ENCODE measurements at places on chromosomes 1 and 21.

- DNase-seq: peak; percentile 48
These were observed 6.2 kb downstream of the ARHGEF16 start for GRCh38 chr1:3460672-3461131.

- no peak for DNase-seq
These were observed 52.2 kb downstream of the ACP6 start for GRCh38 chr1:147618077-147618569.

GRCh38 chr1:153774026-153774595, 1.1 kb upstream of the SLC27A3 start:
- no peak for DNase-seq

DNA sequence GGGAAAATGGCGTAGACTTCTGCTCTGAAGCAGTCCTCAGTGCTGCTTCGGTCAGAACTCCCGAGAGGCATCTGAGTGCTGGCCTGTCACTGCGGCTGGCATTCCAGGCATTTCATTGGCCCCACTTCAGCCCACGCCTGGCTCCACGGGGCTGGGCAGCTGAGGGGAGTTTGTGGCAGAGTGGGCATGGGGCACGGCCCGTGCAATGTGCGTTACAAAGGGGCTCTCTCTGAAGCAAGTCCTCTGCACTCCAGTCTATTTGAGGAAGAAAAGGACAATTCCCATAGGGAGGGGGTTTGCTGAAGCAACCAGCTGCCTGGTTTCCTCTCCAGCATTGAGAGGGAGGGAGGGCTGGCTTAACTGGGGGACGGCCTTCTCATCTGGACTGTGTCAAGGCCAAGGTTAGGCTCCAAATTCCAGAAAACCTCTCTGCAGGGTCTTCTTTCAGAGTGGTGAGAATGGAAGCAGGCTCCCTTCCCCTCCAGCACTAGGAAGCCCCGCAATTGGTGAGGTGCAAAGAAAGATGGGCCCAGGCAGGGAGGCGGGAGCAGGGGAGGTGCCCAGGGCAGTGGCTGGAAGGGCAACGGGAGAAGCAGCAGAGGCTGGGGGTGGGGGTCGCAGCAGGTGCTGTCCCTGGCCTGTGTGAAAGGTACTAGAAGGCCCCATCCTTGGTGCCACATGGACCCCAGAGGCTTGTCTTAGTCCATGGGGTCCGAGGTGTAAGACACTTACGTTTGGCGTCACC, 21.1 kb upstream of the GPR157 start:
- no peak for DNase-seq

GRCh38 chr1:152623203-152623844, 421 bp upstream of the LCE3A start:
- DNase-seq: no peak

GRCh38 chr1:223725578-223725977, 13.2 kb downstream of the CAPN2 start:
- DNase-seq: no peak

GRCh38 chr1:61638911-61639605, 85.9 kb downstream of the TM2D1 start:
- DNase-seq: no peak

DNA sequence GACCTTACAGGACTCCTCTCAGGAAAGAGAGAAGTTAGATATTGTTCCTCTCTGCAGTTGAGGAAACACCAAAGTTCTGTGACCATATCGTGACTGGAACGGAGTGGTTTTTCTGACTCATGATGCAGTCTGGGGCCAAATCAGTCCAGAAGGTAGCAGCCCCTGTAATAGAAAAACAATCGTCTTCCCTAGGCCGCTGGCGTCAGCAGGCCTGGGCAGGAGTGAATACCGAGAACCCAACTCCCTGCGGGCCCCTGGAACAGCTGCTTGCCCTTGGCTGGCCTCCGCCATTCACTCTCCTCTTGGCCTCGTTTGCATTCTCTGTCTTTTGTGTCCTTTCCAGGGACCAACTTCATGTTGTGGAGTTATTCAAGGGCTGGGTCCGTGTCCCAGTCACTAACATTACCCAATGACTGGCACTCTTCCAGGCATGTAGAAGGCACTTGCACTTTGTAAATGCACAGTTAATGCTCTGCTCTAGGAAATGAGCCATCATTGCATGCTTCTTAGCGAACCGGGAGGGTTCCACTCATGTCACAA, 10.9 kb upstream of the CD101 start:
- peak; percentile 64 for DNase-seq

- DNase-seq: peak; percentile 24
These were observed 30.3 kb upstream of the FMOD start for GRCh38 chr1:203381151-203381751.

- DNase-seq: no peak
These were observed 643 bp upstream of the MOB3C start for GRCh38 chr1:46617108-46617800.

GRCh38 chr1:32028746-32029145, 15.1 kb downstream of the KHDRBS1 start:
- peak; percentile 24 for DNase-seq

- no peak for DNase-seq
These were observed 206.4 kb upstream of the PTGFR start for GRCh38 chr1:78284354-78284753.

DNA sequence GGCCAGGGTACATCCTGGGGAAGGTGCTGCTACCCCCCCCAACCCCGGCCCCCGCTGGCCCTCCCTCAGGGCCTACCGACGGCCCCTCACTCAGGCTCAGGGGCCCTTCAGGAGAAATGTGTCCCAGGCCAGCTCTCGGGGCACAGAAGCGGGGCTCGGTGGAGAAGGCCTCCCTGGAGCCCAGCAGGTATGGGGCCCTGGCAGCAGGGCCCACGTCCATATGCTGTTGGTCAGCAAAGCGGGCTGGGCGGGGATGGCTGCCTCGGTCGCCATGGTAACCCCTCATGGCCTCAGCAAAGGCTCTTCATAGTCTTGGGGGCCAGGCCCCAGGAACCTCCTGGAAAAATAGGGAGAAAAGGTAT, 24.4 kb downstream of the DLGAP3 start:
- no peak for DNase-seq

GRCh38 chr1:14522926-14523241, 75.6 kb upstream of the KAZN start:
- no peak for DNase-seq

- DNase-seq: no peak
These were observed 14.4 kb upstream of the IFI6 start for GRCh38 chr1:27686223-27686990.

DNA sequence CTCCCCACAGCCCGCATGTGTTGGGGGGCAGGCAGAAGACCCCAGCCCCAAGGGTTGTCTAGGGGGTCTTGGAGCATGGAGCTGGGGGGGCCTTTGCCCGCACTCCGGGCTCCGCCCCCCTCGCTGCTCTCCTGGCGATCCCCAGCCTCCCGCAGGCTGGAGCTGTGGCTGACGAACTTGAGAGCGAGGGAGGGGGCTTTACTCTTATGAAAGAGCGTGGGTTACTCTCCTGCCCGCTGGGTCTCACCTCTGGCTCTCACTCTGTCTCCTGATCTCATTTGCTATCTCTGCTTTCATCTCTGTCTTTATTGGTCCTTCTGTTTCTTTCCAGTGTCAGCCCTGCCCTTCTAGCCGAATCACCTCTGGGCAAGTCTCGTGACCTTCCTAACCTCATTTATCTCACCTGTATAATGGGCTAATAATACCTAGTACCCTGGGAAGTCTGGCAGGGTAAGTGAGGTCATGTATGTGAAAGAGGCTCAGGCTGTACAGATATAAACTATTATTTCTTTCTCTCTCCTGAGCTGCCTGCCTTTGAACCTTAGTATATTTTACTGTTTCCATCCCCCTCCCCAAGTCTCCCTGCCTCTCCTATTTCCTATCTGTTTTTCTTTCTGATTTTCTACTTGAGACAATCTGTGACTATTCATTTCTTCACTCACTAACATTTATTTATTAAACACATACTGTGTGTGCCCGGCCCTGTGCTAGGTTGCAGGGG, 731 bp downstream of the EFNA4 start:
- DNase-seq: peak; percentile 49

DNA sequence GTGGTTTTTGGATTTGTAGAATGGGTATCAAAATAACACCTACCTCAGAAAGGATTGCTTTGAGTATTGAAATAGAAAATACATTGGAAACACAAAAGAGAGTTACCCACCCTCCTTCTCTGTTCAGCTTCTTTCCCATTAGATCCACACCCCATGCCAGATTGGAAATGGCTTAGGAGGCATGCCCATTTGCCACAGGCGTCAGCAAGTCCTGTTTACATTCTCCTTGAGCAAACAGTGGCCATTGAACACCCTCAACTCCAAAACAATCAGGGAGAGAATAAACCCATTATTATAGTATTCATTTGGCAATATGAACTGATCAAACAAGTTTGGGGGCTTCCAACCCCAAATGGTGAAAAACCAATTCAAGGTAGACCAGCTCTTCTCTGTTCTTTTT, 2.4 kb downstream of the ELAPOR1 start:
- no peak for DNase-seq

- no peak for DNase-seq
These were observed 76.5 kb upstream of the USH2A start for GRCh38 chr1:216499581-216500272.

- no peak for DNase-seq
These were observed 20.7 kb downstream of the TRIM33 start for GRCh38 chr1:114490274-114490693.

- no peak for DNase-seq
These were observed 2131.7 kb downstream of the MRPL39 start for GRCh38 chr21:23475281-23476219.

- DNase-seq: no peak
These were observed 67.5 kb upstream of the GFI1 start for GRCh38 chr1:92554216-92554615.

- peak; percentile 22 for DNase-seq
These were observed 38.4 kb upstream of the FOXO6 start for GRCh38 chr1:41322835-41323234.

- no peak for DNase-seq
These were observed 16.6 kb downstream of the NPL start for GRCh38 chr1:182806015-182806678.

- peak; percentile 71 for DNase-seq
These were observed 203.6 kb upstream of the CHODL start for GRCh38 chr21:18041012-18041411.

DNA sequence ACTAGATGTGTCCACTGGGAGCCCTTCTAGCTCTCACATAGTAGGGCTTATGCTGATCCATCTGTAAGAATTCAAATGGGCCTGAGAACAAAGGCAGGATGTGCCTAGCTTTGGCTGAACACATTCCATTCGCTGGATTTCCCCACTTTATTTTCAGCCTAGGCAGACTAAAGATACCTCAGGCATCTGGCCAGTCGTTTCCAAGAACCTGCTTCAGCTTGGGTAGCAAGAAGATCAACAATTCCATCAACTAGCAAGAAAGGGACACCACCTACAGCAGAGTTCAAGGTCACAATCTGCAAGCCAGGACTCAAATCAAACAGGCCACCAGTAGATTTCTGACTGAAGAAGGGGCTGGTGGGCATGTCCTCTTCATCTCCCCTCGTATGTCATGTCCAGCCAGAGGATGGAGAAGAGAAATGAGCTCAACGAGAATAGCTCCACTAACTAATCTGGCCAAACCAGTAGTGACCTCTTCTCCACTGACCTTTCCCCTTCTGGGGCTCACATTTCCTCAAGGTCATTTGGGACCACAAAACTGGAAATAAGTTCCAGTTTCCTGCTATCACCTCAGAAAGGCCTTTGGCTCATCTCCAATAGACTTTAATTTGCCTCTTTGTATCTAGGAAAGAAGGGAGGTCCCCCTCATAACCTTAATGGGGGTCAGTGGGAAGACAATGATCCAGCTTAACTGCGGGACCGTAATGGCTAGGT, 14.2 kb downstream of the TXNIP start:
- DNase-seq: no peak

DNA sequence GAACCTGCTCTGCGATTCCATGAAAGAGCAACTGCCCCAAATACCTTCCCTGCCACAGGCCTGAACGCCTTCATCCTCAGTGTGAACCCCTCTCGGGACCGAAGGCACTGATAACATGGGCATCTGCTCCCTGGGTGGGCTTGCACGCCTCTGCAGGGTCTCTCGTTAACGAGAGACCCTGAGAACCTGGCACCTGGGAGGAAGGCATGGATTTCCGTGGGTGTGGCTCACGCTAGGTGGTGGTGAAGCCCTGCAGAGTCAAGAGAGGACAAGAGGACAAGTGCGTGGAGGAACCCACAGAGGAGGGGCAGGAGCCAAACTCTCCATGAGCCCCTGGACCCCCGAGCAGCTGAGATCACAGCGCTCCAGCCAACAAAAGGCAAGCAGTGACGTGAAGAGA, 26.8 kb upstream of the COL6A2 start:
- DNase-seq: no peak

GRCh38 chr1:206941766-206942418, 4.4 kb downstream of the PIGR start:
- DNase-seq: no peak

GRCh38 chr1:192811594-192812239, 2.9 kb downstream of the RGS2 start:
- no peak for DNase-seq

DNA sequence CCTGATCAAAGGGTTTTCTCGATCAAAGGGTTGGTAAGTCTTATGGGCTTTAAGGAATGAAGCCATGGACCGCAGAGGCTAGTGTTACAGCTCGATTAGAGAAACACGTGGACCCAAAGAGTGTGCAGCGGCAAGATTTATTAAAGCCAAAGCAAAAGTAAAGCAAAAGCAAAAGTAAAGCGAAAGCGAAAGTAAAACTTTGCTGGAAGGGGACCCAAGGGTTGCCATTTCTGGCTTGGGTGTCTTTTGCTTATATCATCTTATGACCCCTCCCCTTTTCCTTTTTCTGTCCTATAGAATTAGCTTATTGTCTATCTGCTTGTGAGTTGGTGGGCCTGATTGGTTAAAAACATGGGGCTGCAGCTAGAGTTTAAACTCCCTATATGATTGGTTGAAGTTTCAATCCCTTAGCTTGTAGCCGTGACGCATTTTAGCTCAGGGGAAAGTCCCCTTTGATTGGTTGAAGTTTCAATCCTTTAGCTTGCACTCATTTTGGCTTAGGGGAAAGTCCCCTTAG, 957.0 kb downstream of the AMY1C start:
- DNase-seq: peak; percentile 12

GRCh38 chr1:206833801-206834200, 31.6 kb upstream of the IL20 start:
- DNase-seq: no peak

- peak; percentile 94 for DNase-seq
These were observed 933 bp downstream of the HMGN2 start for GRCh38 chr1:26472901-26473845.

- DNase-seq: no peak
These were observed 3.5 kb downstream of the IGSF9 start for GRCh38 chr1:159941591-159942560.
